NCI-H2029 treated with DMSO at 0.1 percent for 48 hours (cell line): ENCODE measurements at places on chromosomes 13 and 19.

GRCh38 chr19:30873691-30874090, 475.5 kb downstream of the TSHZ3 start:
- DNase-seq: no peak

DNA sequence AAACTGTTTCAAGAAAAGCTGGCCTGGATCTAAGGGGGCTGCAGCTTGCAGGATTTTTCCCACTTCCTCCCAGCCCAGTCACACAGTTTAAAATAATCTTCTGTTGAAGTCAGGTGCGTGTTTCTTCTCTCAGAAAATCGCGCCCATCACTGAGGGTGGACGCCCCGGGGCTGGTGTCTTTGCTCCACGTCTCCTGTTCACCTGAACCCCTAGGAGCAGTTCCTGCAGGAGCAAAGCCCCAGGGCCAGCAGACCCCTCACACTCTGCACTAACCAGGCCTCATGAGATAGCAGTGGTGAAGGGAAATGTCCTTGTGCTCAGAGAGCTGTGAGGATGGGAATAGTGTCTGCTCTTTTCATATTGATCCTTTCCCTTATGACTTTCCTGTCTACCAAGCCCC, 920 bp upstream of the SIGLEC7 start:
- no peak for DNase-seq

- no peak for DNase-seq
Measured at GRCh38 chr13:100584896-100585295, 3.7 kb downstream of the GGACT start.

GRCh38 chr19:11041194-11041593, 48.1 kb upstream of the LDLR start:
- DNase-seq: no peak

GRCh38 chr19:14164724-14165493, 28.5 kb upstream of the ASF1B start:
- no peak for DNase-seq

DNA sequence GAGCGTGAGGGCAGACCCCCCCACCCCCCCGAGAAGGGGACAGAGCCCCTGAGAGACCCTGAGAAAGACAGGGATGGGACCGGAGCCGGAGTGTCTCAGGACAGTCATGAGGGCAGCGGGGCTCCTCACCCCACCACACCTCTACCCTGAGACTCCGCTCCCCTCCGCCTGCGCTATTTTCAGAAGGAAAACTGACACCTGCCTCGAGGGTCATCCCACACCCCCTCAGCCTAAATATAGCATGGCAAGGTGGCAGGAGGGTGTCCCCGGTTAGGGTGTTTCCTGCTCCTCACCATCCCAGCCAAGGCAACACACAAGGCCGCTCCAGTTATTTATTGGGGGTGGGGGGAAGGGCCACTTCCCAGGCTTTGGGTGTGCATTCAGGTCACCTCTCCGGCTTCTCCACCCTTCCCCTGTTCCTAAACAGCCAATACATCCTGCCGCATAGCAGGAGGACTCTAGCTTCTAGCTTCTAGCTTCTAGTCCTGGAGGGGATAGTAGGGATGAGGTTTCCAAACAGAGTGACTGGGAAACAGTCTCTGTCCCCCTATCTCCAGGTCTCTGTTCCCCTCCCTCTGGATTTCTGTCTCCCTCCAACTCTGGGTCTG, 1.4 kb upstream of the NTF4 start:
- DNase-seq: no peak

DNA sequence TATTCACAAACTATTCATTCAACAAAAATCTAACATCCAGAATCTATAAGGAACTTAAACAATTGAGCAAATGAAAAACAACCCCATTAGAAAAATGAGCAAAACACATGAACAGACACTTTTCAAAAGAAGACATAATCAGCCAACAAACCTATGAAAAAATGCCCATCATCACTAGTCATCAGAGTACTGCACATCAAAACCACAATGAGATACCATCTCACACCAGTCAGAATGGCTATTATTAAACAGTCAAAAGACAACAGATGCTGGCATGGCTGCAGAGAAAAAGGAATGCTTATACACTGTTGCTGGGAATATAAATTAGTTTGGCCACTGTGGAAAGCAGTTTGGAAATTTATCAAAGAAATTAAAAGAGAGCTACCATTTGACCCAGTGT, 487.6 kb downstream of the GPC6 start:
- no peak for DNase-seq

DNA sequence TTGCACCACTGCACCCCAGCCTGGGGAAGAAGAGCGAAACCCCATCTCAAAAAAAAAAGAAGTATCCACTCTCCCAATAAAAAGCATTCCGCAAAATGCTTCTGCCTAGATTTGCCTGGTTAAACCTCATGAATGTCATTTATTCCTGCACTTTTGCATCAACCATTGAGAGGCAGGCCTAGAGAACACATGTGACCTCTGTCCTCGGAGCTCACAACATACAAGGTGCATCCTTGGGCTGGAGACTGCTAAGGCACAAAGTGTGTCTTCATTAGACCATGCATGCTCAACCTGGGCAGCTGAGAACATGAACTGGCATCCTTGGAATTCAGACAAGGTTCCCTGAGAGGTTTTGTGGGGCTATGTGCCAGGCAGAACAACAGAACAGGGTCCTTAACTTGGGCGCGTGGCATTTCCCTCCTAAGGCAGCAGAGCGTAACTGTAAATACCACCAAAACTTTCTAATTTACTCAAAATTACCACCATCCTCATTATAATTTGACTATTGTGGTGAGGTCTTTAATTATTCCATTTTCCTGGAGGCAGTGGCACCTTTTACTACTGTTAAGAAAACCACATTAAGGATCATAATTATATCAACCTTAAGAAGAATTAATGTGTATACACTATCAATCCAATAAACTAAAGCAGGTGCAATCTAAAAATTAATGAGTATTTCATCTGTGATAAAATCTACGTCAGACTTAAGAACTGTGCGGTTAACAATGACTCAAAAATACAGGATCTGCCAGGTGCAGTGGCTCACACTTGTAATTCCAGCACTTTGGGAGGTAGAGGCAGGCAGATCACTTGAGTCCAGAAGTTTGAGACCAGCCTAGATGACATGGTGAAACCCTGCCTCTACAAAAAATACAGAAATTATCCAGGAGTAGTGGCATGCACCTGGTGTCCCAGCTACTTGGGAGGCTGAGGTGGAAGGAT, 13.8 kb downstream of the RCBTB1 start:
- no peak for DNase-seq

DNA sequence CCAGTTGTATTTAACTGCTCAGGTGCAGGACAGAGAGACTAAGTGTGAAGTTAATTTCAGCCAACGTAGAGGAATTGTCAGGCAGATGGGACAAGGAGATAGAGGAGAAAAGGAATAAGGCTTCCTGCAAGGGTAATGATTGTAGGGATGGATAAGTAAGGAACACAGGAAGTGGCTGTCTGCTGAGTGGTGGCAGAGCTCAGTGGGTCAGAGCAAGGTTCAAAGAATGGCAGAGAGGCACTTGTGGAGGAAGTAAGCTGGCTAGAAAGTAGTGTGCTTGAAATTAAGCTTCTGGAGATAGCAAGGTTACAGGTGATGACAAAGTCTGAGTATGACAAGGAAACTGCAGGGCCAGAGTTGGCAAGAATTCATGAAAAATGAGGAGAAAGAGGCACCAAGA, 47.9 kb downstream of the USPL1 start:
- no peak for DNase-seq

DNA sequence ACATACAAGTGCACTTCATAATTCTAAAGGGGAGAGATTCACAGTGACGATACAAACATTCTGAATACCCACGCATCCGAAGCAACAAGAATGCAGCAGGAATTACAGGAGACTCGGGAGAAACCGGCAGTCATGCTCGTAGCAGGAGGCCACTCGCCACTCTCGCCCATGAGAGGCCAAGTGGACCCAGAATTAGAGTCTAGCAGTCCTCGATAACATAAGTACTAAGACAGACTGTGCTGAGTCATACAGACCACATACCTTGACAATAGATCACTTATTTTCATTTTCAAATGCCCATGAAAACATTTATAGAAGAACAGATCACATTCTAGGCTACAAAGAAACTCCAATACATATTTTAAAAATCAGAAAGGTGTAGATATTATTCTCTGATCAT, 299.1 kb upstream of the TSHZ3 start:
- no peak for DNase-seq

GRCh38 chr19:13189600-13189999, 39.4 kb downstream of the IER2 start:
- no peak for DNase-seq

- no peak for DNase-seq
Measured at GRCh38 chr13:35843272-35843671, 287.9 kb downstream of the DCLK1 start.

DNA sequence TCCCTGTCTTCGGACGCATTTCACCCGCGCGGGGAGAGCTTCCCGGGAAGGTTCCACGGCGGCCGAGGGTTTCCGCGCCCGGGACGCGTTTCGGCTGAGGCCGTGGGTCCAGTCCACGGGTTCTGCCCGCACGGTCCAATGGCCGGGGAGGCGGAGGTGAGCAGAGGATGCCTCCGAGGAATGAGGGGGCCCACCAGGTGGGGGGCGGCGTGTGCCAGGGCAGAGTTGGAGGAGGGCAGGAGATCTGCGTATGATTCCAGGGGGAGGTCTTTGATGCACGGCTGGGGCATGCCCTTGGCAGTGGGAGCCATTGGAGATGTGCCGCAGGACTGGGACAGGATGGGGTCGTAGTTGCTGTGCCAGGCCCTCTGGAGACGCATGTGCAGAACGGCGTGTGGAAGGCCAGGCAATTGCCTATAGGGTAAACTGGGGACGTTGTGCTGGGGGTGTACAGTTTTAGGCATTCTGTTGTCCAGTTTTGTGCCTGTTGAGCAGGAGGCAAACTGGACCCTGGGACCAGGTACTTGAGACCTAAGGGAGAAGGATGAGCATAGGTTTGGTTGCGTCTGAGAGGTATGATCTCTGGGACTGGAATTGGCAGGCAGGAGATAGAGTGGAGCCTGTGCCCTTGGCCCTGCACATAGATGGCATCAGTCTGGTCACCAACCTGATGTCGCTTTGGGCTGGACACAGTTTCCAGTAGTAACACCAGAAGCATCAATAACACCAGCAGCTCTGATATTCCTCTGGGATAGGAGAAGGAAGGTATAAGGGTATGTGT, 751 bp downstream of the ZNF584 start:
- no peak for DNase-seq

DNA sequence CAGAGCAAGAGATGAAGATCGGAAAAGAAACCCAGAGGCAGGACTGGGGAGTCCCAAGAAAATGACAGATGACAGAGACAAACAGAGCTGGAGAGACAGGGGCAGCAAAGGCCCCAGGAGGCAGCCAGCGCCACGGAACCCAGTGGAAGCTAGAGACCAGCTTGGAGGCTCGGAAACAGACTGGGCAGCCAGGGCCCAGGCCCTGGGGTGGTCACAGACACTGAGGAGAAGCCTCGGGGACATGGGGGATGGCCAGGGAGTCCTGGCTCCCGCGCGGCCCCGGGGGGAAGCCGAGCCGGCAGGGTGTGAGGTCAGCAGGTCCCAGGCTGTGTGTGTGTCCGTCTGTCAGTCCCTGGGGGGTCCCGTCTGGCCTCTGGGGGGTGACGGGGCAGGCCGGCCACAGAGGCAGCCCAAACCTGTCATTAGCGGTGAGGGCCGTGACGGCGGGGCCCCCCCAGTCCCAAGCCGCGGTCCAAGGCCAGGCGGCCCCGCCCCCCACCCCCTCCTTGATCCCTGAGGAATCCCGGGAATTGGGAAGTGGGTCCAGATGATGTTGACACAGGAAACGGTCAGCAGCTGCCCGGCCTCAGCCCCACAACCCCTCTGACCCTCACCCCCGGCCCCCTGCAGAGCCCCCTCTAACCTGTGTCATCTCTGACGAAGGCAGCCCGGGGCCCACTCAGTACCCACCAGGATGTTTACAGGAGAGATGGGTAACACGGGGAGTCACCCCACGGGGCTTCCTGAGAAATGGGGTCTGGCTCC, 2.5 kb upstream of the TMEM190 start:
- no peak for DNase-seq

GRCh38 chr13:107238262-107238981, 670.5 kb upstream of the ARGLU1 start:
- no peak for DNase-seq

DNA sequence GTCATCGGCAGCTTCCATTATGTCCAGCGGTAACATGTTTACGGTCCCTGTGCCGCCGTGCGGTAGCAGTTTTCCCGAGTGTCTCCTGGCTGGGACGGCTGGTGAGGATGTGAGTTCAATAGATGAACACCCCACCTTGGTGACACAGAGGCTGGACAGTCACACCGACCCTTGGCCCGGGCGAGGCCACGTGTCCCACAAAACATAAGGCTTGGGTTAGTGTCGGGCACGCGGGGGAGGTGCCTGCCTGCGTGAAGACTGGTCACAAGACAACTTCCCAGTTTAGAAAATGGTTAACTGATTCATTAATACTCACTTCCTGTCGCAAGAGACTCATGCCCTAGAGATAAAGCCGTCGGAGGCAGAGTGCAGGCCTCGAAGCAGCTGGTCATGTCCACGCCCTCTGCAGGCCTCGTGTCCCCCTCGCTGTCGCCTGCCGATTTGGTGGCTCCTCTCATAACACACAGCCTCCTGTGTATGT, 17.2 kb downstream of the RASA3 start:
- no peak for DNase-seq

GRCh38 chr19:18978616-18979015, 37.6 kb upstream of the HOMER3 start:
- DNase-seq: no peak

GRCh38 chr13:23996456-23996855, 99.2 kb upstream of the C1QTNF9B start:
- DNase-seq: no peak
